ENCODE measurements at places on chromosomes 4 and X. TPM values are rescaled to one million over a fixed set of nuclear protein-coding genes. Genes with fewer than 3 reads are reported as not detected.

The FMR1NB gene
- total RNA-seq = not detected

The RAI2 gene
- 0.87 TPM for total RNA-seq

The ZFP42 gene
- total RNA-seq = not detected

The ELF2 gene
- 33.2 TPM for total RNA-seq

The CTAG1A gene
- not detected for total RNA-seq

The PTTG2 gene
- total RNA-seq = not detected

The RTL9 gene
- total RNA-seq = 0.04 TPM

The TCEAL5 gene
- not detected for total RNA-seq

The MAGEA2B gene
- 3.2 TPM for total RNA-seq

The SLC6A14 gene
- total RNA-seq = not detected

The SSX4B gene
- not detected for total RNA-seq

- no peak for DNase-seq
These were observed 104.6 kb downstream of the DTHD1 start for GRCh38 chr4:36385951-36386571.

- peak; percentile 18 for DNase-seq
These were observed 97.1 kb upstream of the MAML3 start for GRCh38 chr4:140250989-140251552.

DNA sequence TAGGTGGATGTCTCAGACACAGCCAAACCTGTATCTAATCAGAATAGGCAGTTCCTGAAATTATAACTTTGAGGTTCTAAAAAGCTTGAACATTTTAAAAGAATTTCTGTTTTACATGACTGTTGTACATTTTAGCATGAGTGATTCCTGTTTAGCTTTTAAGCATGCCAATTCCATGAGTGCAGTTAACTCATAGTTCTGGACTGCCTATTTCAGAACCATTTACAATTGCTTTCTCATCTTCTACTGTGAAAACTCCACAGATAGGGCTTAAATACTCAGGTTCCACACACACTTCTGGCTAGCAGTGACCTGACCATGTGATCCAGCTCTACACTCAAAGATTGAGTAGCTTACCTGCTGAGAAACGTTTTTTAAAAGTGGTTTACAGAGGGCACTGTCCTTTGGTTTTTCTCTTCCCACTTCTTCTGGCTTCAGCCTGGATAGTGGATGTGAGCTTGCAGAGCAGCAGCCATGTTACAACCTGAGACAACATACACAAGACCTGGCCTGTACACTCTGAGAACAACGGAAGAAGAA, 280.8 kb downstream of the ANKRD50 start:
- no peak for DNase-seq

- no peak for DNase-seq
These were observed 67.0 kb downstream of the MAOB start for GRCh38 chrX:43815209-43815608.

DNA sequence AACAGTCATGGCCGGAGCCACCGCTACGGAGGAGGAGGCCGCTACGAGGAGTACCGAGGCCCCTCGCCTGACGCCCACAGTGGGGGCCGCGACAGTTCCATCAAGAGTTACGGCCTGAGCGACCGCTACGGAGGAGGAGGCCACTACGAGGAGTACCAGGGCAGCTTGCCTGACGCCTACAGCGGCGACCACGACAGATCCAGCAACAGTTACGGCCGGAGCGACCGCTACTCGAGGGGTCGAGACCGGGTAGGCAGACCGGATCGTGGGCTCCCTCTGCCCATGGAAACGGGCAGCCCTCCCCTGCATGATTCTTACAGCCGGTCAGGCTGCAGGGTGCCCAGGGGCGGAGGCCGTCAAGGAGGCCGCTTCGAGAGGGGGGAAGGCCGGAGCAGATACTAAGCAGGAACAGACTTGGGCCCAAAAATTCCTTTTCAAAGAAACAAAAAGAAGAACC, 3.1 kb downstream of the RBMXL3 start:
- no peak for DNase-seq

GRCh38 chrX:109848461-109849050, 115.5 kb upstream of the ACSL4 start:
- DNase-seq = no peak

GRCh38 chr4:6354119-6354518, 84.5 kb downstream of the WFS1 start:
- no peak for DNase-seq

GRCh38 chr4:186149872-186150271, 41.5 kb upstream of the CYP4V2 start:
- DNase-seq = peak; percentile 45

GRCh38 chr4:33882246-33882990, 2361.9 kb downstream of the ARAP2 start:
- no peak for DNase-seq

GRCh38 chr4:31193521-31193920, 473.4 kb downstream of the PCDH7 start:
- no peak for DNase-seq

DNA sequence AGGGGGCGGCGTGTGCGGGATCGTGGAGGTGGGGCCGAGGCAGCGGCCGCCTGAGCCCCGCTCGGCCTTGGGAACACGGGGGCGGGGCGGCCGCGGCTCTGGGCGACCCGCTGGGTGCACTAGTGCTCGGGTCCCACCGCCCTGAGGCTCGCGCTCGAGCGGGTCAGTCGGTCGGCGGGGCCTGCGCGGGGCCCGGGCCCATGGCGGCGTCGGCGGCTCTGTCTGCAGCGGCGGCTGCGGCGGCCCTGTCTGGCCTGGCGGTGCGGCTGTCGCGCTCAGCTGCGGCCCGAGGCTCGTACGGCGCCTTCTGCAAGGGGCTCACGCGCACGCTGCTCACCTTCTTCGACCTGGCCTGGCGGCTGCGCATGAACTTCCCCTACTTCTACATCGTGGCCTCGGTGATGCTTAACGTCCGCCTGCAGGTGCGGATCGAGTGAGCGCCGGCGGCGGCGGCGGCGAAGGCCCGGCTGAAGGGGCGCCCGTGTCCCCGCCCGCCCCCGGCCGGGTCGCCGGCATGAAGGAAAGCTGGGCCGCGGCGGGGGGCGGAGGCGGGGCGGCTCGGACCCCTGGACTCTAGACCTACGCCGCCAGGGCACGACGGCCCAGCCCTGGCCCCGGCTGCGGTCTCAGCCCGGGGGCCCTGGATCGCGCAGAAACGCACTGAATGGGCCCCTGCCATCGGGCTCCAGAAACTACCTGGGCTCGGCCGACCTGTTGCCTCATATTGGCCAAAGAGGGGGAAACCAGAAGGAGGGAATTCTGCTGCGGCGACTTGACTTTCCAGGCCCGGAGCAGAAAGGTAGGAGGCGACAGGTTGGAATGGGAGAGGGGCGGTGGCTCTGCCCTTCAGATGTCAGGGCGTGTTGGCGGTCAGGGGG, at the start of gene SMIM10L2A:
Gene SMIM10L2A (plus strand): TSS at position 13 of the 878 bp plus-strand sequence. CDS start 188 bp downstream, at position 201.
- DNase-seq = no peak

DNA sequence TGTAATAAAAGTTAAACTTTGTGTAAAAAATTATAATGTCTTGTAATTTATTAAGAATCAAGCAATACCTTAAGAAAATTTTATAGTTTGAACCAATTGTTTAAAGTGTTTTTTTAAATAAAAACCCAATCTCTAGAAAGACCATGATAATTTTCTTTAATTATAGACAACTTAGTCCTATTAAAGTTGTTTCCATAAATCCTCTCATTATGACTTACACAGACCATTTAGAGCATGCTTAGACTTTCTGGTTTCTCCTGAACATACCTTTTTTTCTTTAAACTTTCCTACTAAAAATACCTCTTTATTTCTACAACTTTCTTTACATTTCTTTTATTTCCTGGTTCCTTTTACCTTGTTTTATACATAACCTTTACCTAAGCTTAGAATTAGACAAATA, 837.4 kb downstream of the PCDH19 start:
- DNase-seq = no peak

DNA sequence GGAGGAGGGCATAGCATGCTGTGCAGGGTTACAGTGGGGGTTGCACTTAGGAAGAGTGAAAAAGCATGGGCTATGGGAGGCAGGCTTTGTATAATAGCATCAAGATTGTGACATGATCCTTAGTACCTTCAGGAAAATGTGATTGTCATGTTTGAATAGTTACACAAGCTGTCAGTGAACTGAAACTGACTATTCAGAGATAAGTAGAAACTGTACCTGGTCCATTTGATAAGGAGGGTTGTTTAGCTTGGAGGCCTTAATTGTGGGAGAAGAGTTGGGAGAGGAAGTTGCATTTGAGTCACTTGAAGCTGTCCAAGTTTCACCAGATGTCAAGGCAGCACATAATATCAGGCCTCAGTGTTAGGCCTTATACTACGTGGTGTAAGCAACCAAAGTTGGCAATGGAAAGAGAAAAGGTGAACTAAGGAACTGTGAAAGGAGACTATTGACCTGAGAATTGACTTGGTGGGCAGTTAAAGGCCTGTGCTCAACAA, 85.0 kb downstream of the TEX13C start:
- DNase-seq = no peak

- DNase-seq = no peak
These were observed 107.0 kb upstream of the HPGD start for GRCh38 chr4:174629265-174629664.

- DNase-seq = no peak
These were observed 49.0 kb upstream of the ZNF157 start for GRCh38 chrX:47321386-47321785.

DNA sequence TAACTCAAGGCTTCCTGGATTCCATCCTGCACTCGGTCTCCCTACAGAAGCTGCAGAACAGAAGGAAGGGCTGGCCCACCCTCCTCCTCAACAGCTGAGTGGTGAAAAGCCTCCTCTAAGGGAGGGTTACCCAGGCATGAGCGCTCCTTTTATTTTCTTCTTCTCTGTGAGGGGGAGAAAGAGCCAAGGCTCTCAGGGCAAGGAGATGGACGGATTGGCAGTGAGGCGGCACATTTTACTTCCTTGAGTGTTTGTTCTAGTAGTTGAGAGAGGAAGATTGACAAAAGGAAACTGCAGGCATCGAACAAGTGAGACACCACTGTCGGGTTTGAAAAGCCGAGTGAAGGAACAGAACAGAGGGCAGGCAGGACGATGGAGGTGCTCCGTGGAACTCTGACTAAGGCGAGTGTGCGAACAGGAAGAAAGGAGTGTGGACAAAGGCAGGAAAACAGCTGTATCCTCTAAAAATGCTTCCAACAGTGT, 38.4 kb upstream of the STS start:
- DNase-seq = no peak

DNA sequence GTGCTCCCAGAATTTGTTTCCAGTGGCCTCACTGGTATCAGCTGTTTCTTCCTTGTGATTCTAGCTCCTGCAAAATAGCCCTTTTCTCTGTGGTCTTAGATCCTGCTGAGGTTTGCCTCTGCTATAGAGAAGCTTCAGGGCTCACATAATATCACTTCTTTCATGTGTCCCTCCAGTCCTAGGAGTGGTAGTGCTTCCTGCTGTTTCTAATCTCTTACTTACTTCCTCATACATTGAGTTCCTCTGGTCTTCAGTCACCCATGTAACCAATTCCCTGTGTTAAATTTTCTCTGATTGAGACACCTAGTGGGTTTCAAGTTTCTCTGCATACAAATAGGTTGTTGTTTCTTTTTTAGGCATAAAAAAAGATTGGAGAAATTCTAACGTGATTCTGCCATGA, 1567.9 kb downstream of the ARAP2 start:
- no peak for DNase-seq

GRCh38 chrX:115030625-115031024, 13.2 kb upstream of the IL13RA2 start:
- no peak for DNase-seq

GRCh38 chr4:147019091-147019490, 73.4 kb upstream of the TTC29 start:
- peak; percentile 55 for DNase-seq

- no peak for DNase-seq
These were observed 167.6 kb downstream of the ARHGAP24 start for GRCh38 chr4:85642356-85643100.

DNA sequence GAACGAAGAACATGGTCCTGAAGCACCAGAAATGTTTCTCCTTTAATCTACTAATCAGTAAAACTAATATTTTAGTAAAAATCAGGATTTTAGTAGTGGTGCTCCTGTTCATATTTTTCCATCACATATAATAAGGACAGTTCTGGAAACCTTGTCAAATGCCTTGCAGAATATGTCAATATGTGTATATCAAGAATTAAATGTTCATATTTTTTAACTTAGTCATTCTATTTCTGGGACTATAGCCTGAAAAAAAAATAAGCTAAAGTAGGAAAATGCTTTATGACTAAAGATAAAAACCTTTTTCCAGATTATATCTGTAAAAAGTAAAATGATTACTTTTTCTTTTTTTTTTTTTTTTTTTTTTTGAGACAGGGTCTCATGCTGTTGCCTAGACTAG, 65.1 kb downstream of the MAB21L2 start:
- DNase-seq = no peak

- DNase-seq = no peak
These were observed at the start of gene ARHGAP36 for GRCh38 chrX:131058136-131058868. TSS of gene ARHGAP36 (plus strand) at chrX:131058346. CDS start at chrX:131081666, 23,320 bp downstream.

- no peak for DNase-seq
These were observed 333.2 kb upstream of the ATOH1 start for GRCh38 chr4:93495346-93495745.

DNA sequence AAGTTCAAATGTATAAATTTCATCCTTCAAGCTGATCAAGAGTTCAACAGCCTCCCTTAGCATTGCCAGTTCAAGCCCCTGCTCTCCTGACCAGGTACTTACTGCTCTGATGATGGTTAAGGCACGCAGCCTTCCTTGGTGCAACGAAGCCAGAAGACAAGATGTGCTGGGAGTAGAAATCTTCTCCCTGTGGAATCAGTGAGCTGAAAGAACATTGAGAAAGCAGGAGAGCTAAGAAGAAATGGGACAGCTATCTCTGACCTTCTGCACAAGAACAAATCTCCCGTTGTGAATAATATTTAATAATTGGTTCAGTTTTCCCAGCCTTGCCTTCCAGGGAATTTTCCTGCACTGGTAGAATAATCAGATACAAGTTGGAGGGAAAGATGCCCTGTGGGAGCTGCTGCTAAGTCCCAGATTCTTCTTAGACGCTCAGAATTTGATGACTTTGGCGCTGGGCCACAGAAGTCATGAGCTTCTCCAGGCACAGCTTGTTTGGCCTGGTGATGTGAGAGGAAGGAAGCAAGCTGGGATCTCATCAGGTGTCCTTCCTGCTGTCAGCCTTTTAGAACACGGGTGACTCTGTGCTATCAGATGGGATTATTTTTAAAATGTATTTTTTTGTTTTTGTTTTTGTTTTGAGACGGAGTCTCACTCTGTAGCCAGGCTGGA, 77.8 kb downstream of the CD38 start:
- no peak for DNase-seq

- no peak for DNase-seq
These were observed 329.4 kb downstream of the PDGFC start for GRCh38 chr4:156642161-156642560.

GRCh38 chr4:1296324-1297022, 6.8 kb downstream of the MAEA start:
- DNase-seq = no peak

DNA sequence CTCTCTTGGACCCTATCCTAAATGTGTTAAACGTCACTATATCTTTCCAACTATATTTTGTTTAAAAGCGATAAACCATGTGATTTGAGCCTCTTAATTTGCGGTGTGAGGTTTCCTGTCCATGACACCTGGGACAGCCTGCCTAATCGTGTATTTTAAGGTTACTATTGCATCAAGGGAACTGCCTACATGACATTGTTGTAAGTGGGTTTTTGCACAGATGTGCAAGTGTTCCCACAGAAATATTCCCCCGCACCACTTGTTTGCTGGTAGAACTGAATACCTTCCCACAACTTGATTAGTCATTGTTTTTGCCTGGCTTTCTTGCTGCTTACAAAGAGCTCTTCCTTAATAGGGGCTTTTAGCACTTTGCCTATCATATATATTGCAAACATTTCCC, 5.1 kb upstream of the FAM184B start:
- no peak for DNase-seq

GRCh38 chrX:96480081-96480480, 204.6 kb upstream of the DIAPH2 start:
- no peak for DNase-seq

GRCh38 chr4:38044060-38044459, 83.9 kb downstream of the PTTG2 start:
- DNase-seq = no peak

Measured in H4 (cell line).